ENCODE measurements at places on chromosomes 16 and 17.

DNA sequence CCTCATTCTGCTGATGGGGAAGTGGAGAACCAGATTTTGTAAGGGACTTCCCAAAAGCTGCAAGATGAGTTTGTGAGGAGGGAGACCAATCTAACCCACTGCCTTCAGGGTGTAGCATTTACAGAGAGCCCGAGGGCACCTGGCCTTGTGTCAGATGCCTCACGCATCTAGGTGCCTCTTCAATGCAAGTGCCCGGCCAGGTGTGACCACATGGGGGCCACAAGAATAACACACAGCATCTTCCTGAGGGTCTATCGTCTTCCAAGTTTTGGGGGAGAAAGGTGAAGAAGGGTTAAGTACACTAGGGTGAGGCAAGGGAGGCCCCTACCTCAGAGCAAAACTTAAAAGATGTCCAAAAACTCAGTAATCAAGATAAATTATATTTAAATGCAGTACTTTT, 401.7 kb upstream of the CDH5 start:
- no peak for DNase-seq

DNA sequence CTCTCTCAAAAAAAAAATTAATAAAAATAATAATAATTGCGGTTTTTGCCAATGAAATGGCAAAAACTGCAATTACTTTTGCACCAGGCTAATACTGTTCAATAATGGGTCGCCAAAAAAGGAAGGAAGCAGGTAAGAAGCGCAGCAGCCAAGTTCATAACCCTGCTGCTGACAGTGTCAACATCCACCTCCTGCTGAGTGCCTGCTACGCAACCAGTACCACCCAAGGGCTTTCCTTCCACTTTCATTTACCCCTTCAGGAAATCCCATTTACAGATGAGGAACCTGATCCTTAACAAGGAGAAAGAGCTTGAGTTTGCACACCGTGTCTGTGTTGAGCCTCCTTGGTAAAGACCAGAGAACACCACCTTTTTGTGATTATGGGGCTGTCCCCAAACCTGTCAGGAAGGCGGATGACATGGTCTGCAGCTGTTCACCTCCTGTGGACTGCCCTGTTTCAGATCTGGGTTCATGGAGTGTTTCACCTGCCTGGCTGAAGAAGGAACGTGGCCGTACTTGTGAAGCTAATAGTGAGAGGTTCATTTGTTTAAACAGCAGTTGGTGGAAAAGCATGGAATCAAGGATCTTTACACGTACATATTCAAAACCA, 378.0 kb downstream of the SLC39A11 start:
- no peak for DNase-seq

DNA sequence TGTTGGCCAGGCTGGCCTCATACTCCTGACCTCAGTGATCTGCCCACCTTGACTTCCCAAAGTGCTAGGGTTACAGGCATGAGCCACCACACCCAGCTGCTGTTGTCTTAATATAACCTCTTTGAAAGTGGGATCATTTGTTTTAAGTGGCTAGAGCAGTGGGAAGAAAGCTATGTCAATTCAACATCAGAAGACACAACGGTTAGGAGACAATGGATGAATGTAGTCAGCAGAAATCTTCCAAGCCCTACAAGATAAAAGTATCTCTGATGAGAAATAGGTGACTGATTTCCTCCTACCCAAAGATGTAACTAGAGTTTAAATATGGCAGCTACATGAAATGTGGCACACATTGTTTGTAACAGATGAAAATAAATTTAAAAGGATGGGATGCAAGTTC, 20.0 kb upstream of the TRIM25 start:
- DNase-seq: no peak

DNA sequence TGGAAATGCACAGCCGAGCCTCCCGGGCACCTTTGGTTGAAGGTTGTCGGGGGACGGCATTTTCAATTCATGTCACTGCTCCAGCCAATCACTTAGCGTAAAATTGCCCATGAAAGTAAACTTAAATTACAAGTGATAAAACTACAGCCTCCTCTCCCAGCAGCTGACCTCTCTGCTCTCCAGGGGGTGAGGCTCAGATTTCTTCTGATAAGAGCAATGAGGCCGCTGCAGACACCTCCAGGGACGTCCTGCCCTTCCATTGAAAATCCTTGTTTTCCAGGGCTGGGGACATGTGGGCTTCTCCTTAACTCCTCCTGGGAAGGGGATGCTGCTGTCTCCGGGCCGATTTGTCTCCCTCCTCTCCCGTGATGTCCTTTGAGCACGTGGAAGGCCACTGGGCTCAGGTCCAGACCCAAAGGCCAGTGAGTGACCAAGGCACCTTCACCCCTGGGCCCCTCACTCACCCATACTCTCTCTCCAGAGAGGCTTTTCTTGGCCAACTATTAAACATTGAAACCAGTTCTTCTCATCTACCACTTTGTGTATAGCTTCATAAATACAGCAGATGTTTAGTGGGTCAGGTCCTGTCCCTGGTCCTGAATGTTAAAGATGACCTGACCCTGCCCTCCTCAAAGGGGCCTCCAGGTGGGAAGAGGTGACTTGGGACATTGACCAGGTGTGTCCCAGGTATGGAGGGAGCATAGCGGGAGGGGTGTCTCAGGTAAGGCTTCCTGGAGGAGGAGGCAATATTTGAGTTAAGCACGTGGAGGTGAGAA, 52.3 kb downstream of the MGAT5B start:
- DNase-seq: no peak

- DNase-seq: no peak
Observed at GRCh38 chr17:56678249-56679114, 85.0 kb downstream of the NOG start.

DNA sequence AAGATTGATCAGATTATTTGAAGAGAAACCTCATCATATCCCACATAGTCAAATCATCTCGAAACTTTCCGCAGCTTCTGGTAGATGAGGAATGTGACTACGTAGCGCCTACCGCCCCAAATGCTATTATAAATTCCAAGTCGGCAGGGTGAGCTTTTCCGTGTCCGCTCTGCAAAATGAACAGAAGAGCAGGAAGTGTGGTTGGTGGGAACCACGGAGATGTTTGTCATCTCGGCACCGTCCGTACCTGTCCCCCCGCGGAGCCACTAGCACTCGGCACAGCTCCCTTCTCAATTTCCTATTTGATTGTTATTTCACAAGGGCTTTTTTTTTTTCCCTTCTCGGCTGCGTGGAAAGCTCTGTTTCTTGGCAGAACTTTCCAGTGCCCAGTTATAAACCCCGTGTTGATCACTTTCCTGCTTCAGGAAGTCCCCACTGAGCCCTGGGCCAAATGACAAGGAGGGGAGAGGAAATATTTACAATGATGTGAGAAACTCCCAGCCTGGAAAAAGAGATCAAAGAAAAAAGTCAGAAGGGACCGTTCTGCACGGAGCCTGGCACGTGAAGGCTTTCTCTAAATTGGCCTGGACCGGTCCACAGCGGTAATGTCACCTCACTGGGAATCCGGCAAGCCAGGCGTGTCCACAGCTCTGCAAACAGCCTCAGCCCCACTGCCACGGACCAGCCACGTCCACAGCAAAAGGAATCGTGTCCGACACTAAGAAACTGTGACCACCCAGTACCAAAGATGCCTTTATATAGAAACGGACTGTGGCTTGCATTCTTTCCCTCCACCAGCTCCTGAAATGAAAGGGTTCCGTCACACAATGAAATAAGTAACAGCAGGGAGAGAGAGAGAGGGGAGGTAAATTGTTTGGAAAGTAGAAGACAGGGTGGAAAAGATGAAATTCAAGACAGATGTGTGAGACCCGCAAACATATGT, 65.0 kb downstream of the MRM3 start:
- no peak for DNase-seq

DNA sequence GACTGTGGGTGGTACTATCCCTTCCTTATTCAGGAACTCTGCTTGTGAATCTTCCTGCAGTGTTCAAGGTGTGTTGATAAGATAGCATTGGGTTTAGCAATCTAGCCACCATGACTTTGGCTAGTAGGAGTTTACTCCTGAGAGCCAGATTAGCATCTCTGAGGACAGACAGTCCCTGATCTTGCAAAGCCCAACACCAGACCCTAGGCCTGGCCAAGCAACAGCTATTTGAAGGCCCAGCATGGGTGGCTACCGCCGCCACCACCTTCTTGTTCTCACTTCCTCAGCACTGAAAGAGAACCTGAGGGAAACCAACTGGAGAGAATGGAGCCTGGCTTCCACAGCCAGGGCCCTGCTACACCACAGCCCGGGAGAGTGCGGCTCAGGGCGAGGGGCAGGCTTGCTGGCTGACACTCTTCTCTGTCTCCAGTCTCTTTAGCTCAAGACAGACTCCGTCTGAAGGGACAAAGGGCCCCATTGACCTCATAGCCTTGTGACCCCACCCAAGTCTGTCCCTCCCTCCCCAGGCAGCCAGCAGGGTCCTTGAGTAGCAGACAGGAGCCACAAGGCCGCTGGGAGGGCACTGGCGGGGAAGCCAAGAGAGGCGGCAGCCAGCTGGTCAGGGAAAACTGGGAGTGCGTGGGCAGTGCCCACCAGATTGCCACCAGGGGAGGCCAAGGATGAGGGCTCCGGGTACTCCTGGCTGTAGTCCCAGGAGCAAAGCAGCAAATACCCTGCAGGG, 10.9 kb upstream of the ARHGAP23 start:
- no peak for DNase-seq

- DNase-seq: no peak
Observed at GRCh38 chr16:3030222-3031212, 6.2 kb downstream of the BICDL2 start.

GRCh38 chr16:84229471-84229870, 10.3 kb downstream of the KCNG4 start:
- DNase-seq: no peak

DNA sequence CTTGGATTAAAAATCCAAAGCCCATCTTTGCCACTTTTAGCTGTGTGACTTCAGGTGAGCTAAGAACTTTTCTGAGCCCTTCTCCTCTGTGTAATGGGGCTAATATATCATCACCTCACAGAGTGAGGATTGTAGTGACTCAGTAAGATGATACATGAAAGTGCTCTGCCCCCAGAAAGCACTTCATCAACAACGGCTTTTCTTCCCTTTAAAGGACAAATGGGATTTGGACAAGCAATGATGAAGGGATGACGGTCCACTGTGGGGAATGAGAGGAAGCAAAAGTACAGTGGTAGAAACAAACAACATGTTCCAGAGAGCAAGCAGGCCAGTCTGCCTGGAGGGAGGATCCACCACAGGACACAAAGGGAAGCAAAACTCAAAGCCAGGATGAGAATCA, 14.3 kb upstream of the TMED6 start:
- no peak for DNase-seq

DNA sequence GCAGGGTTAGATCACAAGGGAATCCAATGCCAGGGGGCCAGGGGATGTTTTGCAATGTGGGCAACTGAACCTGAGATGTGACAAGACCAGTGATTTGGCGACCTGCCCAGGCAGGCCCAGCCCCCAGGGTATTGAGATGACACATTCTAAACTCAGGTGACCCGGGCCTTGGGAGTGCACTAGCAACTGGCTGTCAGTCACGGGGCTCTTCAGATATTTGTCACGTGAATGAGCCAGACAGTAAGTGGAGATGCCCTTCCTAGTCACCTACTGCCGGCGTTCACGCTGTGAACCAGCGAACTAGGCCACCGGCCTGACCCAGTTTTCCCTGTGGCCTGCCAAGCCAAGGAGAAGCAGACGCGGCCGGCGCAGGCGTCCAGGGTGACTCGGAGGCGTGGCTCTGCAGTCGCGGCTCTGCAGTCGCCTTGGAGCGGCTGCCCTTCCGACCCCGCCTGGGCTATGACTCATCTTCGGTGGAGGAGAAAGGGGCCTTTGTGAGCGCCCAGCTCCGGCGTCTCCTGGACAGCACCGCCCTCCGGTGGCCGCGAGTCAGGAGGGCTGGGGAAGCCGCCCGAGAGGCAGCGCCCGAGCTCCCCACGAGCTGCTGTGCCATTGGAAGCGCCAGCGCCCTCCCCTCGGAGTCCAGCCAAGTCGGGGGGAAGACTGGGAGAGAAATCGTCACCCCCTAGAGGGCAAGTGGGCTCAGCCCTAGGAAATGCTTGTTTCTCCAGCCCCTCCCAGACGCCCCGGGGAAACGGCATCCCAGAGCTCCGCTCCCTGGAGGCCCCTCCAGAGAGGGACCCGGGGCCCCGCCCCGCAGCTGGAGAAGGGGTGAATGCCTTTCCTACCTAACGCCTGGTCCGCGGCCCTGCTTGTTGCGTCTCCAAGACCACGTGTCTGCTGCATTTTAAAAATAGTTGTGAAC, 38.8 kb downstream of the WSB1 start:
- DNase-seq: peak; percentile 93

DNA sequence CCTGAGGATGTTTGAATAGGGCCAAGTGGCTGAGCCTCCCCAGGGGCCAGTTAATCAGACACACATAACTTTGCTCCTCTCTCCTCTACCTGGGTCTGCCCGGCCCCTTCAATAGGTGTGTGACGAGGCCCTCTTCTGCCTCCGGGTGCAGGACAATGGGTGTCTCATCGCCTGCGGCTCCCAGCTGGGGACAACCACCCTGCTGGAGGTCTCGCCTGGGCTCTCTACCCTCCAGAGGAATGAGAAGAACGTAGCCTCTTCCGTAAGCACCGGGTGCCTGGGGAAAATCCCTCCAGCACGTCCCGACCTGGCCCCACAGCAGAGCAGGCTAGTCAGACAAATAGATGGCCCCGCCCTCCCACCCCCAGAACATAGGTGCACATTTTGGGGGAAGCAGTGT, 16.1 kb upstream of the KIF19 start:
- DNase-seq: no peak

- DNase-seq: no peak
Observed at GRCh38 chr16:48918520-48919258, 308.7 kb upstream of the N4BP1 start.

- no peak for DNase-seq
Observed at GRCh38 chr17:29620271-29620670, 2.4 kb downstream of the CORO6 start.

GRCh38 chr17:10831696-10832095, 6.2 kb downstream of the PIRT start:
- DNase-seq: no peak

- DNase-seq: no peak
Observed at GRCh38 chr17:28324267-28324745, 5.3 kb downstream of the TMEM97 start.

GRCh38 chr16:50530277-50531236, 17.6 kb upstream of the NKD1 start:
- no peak for DNase-seq

- peak; percentile 47 for DNase-seq
Observed at GRCh38 chr16:88705076-88705684, 1.0 kb downstream of the RNF166 start.

DNA sequence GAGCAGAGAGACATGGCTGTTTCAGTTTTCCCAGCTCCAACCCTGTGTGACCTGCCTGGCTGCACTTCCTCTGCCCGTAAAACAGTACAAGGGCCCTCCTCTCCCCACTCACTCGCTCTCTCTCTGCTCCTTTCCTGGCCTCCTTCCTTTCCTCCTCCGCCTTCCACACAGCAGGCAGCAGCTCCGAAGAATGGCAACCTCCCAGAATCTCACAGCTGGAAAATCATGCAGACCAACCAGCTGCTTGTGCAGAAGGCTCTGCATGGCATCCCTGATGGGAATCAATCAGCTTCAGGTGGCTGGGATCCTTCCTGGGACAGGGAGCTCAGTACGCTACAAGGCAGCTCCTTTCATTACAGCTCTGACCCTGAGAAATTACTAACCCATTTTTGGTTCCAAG, 27.4 kb downstream of the TMEM132E start:
- DNase-seq: no peak

GRCh38 chr16:57115514-57116182, 23.3 kb downstream of the CPNE2 start:
- no peak for DNase-seq

GRCh38 chr17:67629971-67630320, 87.8 kb upstream of the NOL11 start:
- no peak for DNase-seq

GRCh38 chr17:61296058-61296457, 103.6 kb upstream of the TBX2 start:
- DNase-seq: no peak
